ENCODE measurements at places on chromosomes 11 and 22.

- DNase-seq, result no peak
These were observed 117.6 kb downstream of the FAT3 start for GRCh38 chr11:92342034-92342720.

DNA sequence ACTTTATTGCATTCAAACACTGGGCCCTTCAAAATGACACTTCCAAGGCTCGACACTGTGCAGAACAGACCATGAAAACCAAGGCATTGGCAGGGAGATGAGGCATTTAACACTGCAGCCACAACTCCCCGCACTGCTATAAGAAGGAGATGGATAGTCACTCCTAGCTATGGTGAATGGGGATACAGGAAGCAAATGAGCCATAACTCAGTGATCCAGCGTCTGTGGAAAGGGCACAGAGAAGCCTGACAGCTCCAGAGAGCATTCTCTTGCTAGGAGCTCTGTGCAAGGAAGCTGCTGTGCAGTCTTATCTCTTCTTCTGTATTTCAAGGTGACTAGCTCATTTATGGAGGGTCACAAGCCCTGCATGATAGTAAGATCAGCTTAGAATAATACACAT lies 20.9 kb downstream of the HPS4 start:
- no peak for DNase-seq

GRCh38 chr11:102361086-102362031 lies 14.3 kb downstream of the BIRC2 start:
- DNase-seq, result no peak

DNA sequence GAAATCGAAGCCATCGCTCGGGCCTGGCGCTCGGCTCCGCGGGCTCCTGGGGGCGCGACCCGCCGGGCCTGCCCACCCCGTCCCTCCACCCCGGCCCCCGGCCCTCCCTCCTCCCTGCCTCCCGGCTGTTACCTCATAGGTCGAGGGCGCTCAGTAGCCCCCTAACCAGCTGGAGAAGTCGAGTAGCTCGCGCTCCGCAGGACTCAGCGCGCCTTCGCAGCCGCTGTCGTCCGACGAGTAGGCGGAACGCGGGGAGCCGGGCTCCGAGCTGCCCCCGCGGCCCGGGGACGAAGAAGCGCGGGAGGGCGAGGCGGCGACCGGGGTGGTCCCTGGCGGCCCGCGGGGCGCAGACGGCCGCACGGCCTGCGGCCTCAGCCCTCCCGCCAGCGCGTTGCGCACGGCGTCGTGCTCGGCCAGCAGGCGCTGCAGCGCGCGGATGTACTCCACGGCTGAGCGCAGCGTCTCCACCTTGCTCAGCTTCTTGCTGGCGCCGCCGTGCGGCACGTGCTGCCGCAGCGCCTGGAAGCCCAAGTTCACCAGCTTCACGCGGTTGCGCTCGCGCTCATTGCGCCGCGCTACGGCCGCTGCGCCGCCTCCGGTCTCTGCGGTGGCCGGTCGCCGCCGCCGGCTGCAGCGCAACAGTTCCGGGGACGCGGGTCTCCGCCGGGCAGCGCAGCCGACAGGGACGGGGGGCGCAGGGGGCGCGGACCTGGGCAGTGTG lies 627 bp downstream of the ASCL2 start:
- peak; percentile 90 for DNase-seq

DNA sequence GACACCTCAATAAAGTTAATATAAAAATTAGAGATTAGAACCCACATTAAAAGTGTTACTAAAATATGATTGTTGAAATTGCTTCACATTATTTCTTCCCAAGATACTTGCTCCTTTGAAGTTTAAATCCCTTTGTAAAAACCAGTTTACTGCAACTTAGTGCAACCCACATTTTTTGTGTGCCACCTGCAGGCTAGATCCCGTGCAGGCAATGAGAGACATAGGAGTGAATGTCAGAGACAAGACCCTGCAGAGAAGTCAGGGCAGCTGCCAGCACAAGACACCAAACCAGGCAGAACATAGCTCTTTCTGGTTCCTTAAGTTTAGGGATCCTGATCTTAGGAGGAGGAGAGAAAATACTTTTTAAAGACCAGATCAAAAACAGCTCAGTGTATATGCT lies 142.8 kb upstream of the MTNR1B start:
- no peak for DNase-seq
